Tibial nerve (tissue), 4 donors: ENCODE measurements at places on chromosomes 12 and 14.
A peak's percentile ranks its signal among the peaks of the same experiment; 100 is the strongest.

DNA sequence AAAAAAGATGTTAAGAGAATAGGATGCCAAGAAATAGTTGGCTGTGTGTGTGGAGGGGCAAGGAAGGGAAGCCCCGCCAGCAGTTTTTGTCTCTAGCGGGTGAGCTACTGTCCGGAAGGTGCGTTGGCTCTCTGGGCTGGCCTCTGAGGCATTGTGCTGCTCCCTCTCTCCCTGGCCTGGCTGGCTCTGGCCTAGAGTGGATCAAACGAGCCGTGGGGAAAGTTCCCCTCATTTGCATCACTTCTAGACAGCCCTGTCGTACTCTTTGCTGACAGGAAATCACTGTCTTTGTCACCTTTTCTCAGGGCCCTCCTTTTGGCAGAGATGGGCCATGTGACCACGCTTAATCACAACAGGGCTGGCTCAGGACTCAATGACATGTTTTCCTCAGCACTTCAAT, 236.1 kb upstream of the NPAS3 start:
- peak; percentile 16 for DNase-seq

DNA sequence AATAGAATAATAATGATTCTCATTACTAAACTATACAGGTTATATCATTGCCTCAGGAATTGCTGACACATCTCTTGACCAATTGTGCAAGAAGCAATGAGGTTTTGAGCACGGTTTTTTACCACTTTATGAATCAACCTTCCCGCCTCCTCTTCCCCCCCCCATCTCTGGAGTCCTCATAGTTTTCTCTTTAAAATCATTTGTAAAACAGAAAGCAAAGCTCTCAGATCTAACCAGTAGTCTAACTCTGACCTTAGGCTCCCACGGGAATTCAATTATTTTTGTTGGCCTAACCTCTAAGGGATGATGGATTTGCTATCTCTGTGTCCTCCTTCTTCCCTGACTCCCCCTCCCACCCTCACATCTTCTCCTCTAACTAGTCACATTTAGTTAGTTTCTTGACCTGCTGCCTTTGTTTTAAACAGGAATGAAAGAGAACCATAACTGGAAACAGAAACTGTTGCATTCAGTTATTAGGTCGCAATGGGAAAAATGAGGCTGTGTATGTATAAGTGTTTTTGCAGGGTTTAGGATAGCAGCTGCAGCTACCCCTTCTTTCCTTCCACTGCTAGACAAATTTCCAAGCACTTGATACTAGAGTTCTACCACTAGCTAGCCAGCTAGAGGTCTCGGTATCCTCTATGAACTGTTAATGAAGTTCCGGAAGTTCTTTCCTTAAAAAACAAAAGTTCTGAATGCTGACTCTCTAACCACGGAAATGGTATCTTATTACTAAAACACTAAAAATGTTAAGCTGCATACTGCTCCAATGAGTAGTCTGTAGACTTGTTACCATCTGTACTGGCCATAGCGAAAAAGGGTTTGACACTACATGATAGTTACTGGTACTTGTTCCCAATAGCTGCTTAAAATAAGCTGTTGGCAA, 65.4 kb downstream of the TAOK3 start:
- DNase-seq, result no peak

- DNase-seq, result no peak
Observed at GRCh38 chr12:97940629-97941028, 478.0 kb downstream of the RMST start.

DNA sequence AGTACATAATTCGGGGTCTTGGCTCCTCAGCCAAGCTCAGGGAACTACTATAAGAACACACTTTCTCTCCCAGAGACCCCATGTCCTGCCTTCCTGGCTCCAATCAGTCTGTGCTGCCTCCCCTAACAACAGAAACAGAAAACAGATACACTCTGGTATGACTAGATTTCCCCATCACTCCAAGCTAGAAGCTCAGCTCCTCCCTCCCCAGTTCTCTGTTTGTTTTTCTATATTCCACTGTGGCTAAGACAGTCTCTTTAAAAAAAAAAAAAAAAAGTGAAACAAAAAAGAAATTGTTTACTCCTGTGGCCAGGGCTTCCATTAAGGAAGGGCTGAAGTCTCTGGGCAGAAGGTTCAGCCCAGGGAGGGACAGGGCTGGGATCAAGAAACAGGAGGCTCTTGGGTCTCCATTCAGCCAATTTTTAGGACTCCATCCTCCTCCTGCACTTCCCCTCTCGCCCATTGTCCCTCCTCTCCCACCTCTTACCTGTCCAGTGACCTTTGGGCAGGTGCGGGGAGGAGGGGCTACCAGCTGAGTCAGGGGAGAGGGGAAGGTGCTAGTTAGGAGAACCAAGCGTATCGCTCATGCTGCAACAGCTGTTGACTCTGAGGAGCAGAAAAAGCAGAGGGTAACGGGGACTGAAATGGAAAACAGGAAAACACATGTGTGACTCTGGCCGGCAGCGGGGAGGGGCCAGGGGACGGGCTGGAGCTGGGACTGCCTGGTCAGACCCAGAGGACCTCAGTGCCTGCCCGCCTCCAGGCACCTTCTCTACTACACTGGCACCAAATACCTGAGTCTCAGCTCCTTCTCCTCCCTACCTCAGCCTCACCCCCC, 4.1 kb upstream of the SLC7A7 start:
- no peak for DNase-seq

- no peak for DNase-seq
Observed at GRCh38 chr12:30100741-30101140, 317.0 kb upstream of the TMTC1 start.

DNA sequence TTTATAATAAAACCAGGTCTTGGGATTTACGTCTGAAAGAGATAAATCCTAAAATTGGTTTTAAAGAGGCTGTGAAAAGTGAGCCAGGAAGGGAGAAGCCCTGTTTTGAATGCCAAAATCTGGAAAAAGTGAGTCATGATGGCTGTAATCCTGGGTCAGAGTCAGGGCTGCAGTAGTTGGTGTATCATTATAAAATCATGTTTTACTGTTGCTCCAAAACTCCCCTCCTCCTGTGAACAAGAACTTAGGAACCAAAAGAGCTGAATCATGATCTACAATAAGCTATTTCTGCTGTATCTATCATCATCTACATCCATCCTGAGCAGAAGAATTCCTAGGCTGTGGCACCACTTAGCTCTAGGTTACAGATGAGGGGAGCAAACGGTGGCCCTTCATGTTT, 79.3 kb downstream of the LMO3 start:
- no peak for DNase-seq

- DNase-seq, result no peak
Observed at GRCh38 chr12:66768293-66768692, 89.4 kb upstream of the GRIP1 start.

GRCh38 chr14:69620981-69621380, 9.6 kb downstream of the SUSD6 start:
- DNase-seq, result no peak

GRCh38 chr14:55819610-55820304, 239.8 kb downstream of the KTN1 start:
- DNase-seq, result no peak
